ENCODE measurements at places on chromosomes 4 and X. TPM values are rescaled to one million over a fixed set of nuclear protein-coding genes. Genes with fewer than 3 reads are reported as not detected.

The GAGE12F gene
- total RNA-seq = not detected

The JADE1 gene
- total RNA-seq = 19.5 TPM

The TMA16 gene
- total RNA-seq = 38.9 TPM

The ASB9 gene
- 1.6 TPM for total RNA-seq

The SPIN2A gene
- 0.22 TPM for total RNA-seq

The RHOXF1 gene
- total RNA-seq = not detected

Data from placental pericyte (primary cell).